ENCODE measurements at places on chromosomes 3 and 15.
A peak's percentile ranks its signal among the peaks of the same experiment; 100 is the strongest.

DNA sequence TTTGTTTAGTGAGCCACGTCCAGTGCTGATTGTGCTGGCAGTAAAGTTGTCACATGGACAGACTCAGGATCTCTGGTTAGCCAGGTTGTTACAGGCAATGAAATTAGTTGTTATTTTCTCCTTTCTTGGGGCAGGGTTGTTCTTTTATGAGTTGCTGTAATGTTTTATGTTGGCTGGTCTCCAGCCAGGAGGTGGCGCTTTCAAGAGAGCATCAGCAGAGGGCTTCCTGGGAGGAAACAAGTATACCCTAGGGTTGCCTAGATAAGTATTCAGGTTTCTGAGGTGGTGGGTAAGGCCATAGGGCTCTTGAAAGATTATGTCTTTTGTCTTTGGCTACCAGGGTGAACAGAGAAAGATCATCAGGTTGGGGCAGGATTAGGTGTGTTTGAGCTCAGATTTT lies 14.5 kb upstream of the CFAP20DC start:
- DNase-seq, result no peak

GRCh38 chr15:63203451-63204090 lies 14.2 kb downstream of the RAB8B start:
- peak; percentile 52 for DNase-seq

GRCh38 chr3:195752546-195753331 lies 32.0 kb downstream of the MUC20 start:
- DNase-seq, result no peak

- peak; percentile 71 for DNase-seq
Measured at GRCh38 chr15:31387479-31388118, 61.0 kb downstream of the KLF13 start.

- DNase-seq, result no peak
Measured at GRCh38 chr3:71218508-71218907, 365.0 kb downstream of the FOXP1 start.

DNA sequence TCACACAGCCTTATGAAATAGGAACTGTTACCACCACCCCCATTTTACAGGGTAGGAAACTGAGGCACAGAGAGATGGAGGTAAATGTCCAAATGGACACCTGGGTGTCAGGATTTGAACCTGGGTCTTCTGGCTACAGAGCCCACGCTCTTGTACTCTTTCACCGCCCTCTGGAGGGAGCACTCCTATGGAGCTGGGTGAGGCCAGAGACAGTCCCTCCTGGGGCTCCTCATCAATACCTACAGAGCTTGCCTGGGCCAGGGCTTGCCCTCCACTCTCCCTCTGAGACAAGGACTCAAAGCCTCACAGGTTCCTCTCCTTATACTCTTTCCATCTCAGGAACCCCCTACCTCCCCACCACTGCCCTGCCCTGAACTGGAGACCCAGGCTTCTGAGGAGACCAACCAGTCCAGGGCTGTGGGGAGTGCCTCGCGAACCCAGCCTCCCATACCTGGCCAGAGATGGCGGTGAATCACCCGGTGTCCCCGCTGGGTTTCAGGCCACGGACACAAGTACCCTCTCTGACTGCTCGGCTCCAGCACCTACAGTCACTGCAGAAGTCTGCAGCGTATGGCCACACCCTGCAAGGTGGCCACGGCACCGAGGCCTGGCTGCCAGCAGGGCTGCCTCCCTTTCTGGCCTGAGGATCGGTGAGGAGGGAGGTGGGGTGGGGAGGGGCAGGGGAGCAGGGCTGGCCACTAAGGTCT lies 22.1 kb upstream of the ATP2B2 start:
- DNase-seq, result no peak

GRCh38 chr15:65938604-65939003 lies 69.3 kb downstream of the RAB11A start:
- DNase-seq, result no peak

DNA sequence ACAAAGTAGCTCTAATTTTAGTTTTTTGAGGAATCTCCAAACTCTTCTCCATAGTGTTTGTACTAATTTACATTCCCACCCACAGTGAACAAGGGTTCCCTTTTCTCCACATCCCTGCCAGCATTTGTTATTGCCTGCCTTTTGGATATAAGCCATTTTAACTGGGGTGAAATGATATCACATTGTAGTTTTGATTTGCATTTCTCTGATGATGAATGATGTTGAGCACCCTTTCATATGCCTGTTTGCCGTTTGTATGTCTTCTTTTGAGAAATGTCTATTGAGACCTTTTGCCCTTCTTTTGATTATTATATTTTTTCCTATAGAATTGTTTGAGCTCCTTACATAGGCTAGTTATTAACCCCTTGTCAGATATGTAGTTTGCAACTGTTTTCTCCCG lies 239.9 kb upstream of the TPM1 start:
- DNase-seq, result no peak

GRCh38 chr3:120503727-120504616 lies 53.2 kb upstream of the FSTL1 start:
- DNase-seq, result no peak

GRCh38 chr15:69119683-69120395 lies 40.6 kb upstream of the GLCE start:
- DNase-seq, result no peak

DNA sequence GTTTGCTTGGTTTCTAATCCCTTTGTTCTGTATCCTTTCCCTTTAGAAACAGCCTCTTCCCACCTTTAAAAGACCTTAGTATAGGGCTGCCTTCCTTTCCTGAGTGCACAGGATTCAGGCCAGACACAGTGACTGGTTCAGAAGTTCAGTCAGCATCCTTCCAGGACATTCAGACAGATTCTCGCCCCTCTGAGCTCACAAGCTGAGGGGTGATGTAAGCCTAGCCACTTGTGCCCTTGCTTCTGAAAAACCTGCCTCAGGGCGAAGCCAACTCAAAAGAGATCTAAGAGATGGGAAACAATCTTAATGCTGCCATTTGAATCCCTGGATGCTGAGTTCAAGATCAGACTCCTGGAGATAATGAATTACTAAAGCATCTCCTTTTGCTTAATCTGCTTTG lies 6.7 kb upstream of the NSMCE3 start:
- no peak for DNase-seq

- peak; percentile 67 for DNase-seq
Measured at GRCh38 chr3:8579096-8579495, 65.5 kb downstream of the SSUH2 start.

GRCh38 chr3:164897342-164897741 lies 181.0 kb downstream of the SI start:
- DNase-seq, result no peak

GRCh38 chr3:60147249-60147950 lies 1097.6 kb upstream of the CFAP20DC start:
- no peak for DNase-seq

GRCh38 chr3:185822221-185823000 lies 2.4 kb downstream of the IGF2BP2 start:
- peak; percentile 88 for DNase-seq

DNA sequence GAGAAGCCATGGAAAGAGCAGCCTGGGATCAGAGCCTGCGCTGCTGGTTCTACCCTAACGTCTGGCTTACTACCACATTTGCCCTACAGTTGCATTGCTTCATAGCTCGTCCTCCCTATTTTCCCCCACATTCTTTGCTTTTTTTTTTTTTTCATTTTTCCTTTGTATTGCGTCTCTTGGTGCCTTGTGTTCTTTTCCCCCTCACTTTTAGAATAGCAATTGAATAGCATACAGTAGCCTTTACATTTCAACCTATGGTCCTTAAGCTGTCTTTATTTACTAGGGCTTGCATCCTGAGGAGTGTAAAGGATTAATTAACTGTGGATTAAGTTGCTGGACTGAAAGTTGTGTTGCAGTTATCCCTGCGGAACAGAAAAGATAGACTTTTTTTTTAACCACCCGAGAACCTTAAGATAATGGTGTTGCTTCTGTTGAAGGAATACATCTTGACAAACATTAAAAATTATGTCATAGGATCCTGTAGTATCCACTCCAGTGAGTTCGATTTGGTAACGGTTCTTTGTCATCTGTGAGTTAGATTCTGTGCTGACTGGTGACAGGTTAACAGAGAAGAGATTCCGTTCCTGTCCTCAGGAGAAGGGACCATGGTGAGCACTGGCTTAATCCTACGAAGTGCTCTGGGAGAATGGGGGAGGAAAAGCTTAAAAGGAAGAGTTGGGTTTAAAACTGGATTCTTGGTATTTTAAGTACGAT lies 417.4 kb upstream of the NAALADL2 start:
- peak; percentile 51 for DNase-seq

DNA sequence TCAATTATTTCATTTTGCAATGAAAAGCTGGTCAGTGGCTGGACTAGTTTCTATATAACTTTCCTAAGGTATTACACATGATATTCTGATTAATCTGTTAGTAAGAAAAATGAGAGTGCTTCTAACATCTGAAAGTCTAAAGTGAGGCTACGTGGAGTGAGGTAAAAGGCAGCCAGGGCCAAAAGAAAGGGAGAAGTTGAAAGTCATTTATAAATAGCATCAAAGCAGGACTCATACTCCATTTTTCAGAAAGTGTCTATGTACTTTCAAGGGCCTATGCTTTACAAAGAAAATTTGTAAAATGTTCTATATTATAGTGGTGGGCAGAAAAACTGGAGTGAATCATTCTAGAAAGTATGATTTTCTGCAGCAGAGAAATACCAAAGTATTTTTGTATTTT lies 80.0 kb downstream of the CSNK1G1 start:
- DNase-seq, result no peak

DNA sequence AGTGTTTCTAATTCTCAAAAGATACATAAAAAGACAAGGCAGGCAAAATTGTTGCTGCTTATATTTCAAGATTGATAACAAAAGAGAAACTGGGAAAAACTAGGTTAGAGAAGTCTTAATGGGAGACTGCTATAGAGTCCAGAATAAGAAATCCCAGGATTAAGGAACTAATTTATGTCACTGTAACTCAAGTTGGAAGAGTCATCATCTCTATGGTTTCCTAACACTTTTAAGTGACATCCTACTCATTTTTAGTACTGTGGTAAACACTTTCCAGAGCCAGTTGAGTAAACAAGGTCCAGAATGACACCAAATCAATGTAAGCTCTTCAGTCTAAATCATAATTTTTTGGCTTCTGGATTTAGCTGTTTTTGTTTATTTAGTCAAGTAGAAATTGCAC lies 8.0 kb downstream of the CLDN16 start:
- DNase-seq, result no peak

- DNase-seq, result peak; percentile 32
Measured at GRCh38 chr15:68729789-68730411, 90.8 kb downstream of the ANP32A start.

DNA sequence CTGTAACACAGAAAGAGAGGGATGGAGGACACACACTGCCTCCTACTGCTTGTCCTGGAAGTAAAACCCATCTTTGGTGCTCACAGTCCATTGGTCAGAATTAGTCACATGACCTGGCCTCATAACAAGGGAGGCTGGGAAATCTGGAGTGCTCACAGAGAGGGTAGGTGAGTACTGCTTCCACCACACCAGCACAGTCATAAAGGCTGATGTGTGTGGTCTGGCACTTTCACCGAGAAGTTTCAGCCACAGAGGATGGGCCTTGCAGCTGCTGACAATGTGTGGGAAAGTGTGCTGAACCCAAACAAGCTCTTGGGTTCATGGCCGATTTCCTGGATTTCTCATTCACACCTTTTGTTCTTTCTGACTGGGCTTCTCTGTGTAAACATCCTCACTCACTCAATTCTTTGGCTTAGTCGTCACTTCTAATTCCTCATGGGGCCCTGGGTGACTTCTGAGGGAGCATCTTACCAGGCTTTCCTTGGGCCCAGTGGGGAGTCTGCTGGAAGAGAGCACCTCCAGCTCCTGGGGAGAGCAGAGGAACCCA lies 100.7 kb downstream of the ASB7 start:
- peak; percentile 66 for DNase-seq

- DNase-seq, result peak; percentile 96
Measured at GRCh38 chr3:49805367-49805782, 2.3 kb downstream of the INKA1 start.

GRCh38 chr3:69122403-69122802 lies at the start of gene LMOD3:
Gene LMOD3 (minus strand): TSS chr3:69122595. CDS start chr3:69122386, 209 bp downstream.
- no peak for DNase-seq

DNA sequence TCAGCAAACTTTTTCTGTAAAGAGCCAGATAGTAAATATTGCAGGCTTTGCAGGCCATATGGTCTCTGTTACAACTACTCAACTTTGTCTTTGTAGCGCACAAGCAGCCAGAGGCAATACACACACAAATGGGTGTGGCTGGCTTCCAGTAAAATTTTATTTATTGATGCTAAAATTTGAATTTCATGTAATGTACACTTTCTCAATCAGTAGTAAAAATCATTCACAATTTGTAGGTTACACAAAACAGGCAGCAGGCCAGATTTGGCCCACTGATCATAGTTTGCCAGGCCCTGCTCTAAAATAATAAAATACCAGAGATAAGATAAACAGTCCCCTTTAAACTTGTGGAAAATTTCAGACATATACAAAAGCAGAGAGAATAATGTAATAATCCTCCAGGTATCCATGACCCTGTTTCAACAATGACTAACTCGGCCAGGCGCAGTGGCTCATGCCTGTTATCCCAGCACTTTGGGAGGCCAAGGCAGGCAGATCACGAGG lies 330.3 kb downstream of the SHQ1 start:
- no peak for DNase-seq

DNA sequence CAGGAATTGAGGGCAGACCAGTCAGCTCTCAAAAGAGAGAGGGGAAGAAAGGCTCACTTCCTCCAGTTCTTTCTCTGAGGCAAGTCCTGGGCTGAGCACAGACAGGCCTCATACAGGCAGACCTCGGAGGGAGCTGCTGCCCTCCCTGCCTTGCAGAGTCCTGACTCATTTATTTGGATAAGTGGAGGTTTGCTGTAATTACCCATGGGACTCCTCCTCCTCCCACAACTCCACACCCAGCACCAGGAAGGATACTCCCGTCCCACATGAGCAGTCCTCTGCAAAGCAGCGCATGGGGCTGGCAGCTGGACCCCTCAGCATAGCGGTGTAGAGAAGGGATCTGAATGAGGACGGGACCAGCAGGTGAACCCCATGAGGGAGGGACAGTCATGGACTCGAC lies 13.4 kb upstream of the SCN10A start:
- peak; percentile 90 for DNase-seq

DNA sequence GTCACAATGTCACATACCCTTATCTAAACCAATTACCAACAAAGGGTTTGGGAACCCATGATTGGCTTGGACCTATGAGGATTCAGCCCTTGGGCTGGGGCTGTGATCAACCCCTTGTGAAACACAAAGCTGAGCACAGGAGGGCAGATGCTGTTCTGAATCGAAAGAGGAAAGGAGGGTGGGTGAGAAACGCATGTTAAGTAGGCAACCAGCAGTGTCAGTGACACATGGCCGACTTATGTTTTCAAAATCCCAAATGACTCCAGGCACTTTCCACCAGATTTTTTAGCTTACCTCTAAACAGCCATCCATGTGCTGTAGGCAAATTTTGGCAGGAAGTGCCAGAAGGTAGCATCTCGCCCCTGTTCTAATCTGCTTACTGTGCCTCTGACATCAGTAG lies 34.1 kb upstream of the KLHL25 start:
- no peak for DNase-seq

GRCh38 chr3:79038636-79039035 lies 729.2 kb downstream of the ROBO1 start:
- no peak for DNase-seq

Data from cardiac fibroblast (primary cell).